ENCODE measurements at places on chromosomes 1 and 21. TPM values are rescaled to one million over a fixed set of nuclear protein-coding genes. Genes with fewer than 3 reads are reported as not detected.
A peak's percentile ranks its signal among the peaks of the same experiment; 100 is the strongest.

- DNase-seq: no peak
Measured at GRCh38 chr1:228312136-228312764, 94.4 kb downstream of the TRIM11 start.

Gene S100A2
- 317 TPM for total RNA-seq

DNA sequence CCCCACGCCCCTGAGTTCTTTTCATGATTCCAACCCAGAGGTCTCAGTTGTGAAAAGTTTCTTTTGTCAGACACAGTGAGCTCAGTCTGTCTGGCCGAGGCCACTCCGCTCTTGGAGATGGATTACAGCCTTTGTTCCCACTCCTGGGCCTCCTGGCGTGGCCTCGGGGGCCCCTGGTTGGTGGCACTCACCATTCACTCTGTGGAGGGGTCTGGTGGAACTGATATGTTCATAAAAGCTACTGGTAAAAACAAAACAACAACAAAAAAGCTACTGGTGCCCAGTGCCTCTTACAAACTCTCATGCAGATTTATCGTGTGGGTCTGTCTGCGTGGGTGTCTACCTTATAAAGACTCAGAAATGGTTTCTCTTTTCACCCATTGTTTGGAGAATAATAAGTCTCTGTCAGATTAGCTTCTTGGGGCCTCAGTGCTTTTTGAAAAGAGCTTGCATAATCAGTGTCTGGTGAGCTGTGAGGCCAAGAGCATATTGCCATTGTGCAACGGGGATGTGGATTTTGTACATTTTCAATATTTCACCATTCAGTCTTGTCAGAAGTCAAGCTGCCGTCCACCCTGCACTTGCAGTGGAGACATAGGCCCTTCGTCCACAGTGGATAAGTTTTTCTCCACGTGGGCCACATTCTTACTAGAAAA lies 86.7 kb downstream of the GALNT2 start:
- DNase-seq: no peak

Gene CHIA
- total RNA-seq: not detected

DNA sequence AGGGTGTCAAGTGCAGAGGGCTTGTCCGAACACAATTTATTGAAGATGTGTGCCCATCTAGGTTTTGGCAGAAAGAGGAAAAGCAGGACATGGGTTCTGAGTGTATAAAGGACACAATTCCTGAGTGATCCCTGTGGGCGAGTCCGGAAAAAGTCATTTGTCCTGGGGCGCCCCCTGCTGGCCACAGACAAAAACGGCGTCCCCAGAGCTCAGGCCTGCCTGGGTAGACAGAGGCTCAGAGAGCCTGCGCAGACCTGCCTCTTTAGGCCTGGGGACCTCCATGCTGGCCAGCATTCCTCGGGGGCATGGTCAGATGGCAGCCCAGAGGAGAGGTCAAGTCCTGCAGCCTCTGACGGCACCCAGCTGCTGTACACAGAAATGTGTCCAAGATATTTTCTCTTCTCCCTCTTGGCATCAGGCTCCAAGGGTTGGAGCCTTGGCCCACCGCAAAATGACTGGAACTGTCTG lies 65.5 kb upstream of the LRP8 start:
- peak; percentile 82 for DNase-seq

Gene FCRL2
- 0.42 TPM for total RNA-seq

Gene TSTD1
- total RNA-seq: 79.8 TPM

DNA sequence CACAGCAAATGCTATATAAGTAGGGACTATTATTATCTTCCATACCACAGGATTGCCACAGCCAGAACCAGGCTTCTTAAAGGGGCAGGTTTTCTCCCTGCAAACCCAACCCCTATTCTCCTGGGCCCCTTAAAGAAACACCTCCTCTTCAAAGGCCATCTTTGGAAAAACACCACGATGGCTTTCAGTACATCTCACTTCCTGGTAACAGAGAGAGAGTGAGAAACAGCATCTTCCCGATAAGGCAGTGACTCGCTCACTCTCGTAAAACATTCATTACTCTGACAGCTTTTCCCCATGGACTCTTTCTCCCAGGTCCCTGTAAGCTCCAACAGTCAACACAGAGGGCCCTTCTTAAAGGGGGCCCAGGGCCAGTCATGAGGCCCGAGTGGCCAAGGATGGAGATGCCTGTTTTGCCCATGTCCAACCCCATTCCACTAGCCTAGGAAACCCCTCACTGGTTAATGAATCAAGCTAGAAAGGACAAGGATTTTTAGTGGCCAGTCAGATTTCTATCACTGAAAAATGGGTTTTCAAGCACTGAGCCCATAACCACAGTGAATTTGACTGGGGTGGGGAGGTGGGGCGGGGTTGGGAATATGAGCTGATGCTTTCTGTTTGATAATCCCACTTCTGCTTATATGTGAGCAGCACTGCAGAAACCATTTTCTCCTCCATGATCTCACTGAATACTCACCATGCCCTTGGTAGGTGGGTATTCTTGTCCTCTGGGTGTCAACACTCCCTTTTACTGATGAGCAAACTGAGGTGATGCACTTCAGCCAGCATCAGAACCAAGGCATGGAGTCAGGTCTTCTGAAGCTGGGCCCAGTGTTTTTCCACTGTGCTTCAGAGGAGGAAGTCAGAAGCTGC lies 3.6 kb upstream of the NAV1 start:
- no peak for DNase-seq

Gene SERTAD4
- 2.1 TPM for total RNA-seq

DNA sequence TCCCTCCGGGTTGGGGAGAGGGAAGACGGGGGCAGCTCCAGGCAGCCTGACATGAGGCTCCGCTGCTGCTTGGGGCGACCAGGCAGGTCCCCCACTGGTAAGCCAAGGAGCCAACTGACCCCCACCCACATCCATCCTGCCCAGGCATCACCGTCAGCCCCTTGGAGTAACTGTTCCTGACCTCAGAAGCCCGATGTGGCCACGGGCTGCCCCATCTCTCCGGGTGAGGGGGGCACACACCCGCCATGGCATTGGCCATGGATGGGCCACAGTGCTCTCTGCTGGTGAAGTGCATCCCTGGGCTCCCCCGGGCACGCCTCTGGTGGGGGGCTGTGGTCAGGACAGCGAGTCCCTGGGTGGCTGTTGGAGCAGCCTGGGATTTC lies 100.0 kb downstream of the CRYAA start:
- DNase-seq: no peak

Gene EFNA1
- total RNA-seq: 111 TPM

All from ureter (tissue), 1 donor.